ENCODE measurements at places on chromosomes 5 and 9.

DNA sequence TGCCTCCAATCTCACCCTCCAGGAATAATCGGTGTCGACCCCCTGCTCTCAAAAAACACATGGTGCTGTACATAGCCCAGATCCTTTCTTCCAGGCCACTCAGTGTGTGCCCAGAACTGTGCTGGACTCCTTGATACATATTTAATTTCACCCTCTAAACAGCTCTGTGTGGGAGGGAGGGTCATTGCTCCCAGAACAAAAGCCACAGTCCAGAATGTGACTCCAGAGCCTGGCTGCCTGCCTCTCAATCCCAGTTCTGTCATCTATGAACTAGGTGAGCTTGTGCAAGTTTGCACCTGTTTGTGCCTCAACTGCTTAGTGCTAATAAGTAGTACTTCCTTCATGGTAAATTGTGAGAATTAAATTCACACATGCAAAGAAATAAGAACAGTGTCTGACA lies 93.1 kb downstream of the GABBR2 start:
- no peak for DNase-seq

DNA sequence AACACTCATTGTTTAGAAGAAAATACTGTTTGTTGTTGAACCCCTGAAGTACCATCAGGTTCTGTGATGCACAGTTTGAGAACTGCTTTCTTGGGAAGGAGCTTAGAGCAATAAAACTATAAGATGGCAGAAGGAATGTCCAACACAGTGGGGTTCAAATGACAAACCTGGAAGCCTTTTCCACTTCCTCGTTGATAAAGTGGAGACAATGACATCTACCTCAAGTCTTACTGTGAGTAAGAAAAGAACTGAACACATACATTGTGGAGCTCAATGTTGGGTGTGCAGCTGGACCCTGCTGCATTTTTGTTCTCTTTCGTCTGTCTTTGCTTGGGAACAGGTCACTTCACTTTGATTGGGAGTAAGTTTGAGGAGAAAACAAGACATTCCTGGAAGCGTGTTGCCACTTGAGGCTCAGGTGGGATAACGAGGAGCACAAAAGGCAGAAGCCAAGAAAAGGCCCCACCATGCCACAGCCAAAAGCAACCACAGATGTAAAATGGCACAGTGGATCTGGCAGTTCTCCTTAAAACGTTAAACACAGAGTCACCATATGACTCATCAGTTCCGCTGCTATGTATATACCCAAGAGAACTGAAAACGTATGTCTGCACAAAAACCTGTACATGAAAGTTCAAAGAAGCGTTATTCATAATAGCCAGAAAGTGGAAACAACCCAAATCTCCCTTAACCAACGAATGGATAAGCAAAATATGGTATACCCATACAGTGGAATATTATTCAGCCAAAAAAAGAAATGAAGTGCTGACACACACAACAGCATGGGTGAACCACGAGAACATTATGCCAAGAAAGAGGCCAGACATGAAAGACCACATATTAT lies 42.9 kb upstream of the SUB1 start:
- DNase-seq: peak; percentile 61

DNA sequence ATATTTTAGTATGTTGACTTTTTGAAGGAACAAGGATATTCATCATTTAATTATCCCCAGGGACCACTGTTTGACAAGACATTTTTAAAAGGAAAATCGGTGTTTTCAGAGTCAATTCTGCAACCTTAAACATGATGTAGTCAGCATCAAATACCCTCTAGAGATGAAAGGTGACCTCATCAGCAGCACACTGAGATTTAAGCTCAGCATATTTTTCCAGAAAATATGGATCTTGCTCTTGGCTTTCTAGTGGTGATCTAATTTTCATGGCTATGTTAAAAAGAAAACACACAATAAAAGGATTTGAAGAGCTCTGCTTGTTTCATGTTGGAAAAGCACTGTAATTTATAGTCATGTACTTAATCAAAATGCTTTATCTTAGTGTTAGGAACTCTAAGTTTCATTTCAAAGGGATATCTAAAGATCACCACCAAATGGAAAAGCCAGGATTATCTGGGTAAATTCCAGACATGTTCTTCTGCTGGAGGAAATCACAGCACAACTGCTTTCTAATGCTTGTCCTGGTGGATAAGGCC lies 487.2 kb downstream of the ENC1 start:
- DNase-seq: no peak

DNA sequence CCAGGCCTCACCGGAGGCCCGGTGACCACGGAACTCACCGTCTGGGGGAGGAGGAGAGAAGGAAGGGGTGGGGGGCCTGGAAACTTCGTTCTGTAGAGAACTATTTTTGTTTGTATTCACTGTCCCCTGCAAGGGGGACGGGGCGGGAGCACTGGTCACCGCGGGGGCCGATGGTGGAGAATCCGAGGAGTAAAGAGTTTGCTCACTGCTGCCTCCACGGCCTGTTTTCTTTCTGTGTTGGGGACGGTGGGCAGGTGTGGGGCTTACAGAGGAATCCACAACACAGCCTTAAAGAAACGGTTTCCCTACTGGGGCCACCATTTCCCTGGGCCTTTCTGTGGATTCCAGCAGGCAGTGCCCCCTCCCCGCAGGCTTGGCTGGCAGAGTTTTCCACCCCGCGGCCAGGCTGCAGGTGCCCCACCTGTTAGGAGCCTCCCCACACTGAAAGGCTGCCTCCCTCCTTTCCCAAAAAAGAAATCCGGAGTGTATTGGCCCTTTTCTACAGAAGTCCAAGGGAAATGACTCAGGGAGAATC lies 80.8 kb downstream of the NTNG2 start:
- no peak for DNase-seq

DNA sequence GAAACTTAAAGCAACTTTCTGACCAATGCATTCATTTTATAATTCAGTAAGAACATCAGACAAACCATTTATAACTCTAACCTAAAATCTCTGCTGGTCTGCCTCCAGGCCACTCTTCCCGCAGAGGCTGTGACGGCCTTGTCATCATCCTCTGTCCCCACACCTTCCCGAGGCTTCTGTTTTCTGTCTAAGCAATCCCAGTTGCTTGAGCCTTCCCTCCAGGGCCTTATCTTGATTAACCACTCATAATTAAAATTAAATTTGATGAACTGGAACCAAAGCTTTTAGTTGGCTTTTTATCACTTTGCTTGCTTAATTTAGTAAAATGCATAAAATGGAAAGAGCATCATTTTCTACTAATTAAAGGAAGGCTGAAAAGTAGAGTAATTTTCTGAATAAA lies 312.4 kb downstream of the DIRAS2 start:
- no peak for DNase-seq

GRCh38 chr5:541539-542318 lies 17.5 kb upstream of the SLC9A3 start:
- no peak for DNase-seq

- DNase-seq: no peak
Observed at GRCh38 chr5:5371957-5372356, 50.5 kb upstream of the ICE1 start.

- no peak for DNase-seq
Observed at GRCh38 chr9:11701706-11702105, 991.5 kb upstream of the TYRP1 start.

- no peak for DNase-seq
Observed at GRCh38 chr5:147892696-147893296, 13.5 kb downstream of the C5orf46 start.

- DNase-seq: no peak
Observed at GRCh38 chr9:99360026-99360425, 137.9 kb downstream of the SEC61B start.

DNA sequence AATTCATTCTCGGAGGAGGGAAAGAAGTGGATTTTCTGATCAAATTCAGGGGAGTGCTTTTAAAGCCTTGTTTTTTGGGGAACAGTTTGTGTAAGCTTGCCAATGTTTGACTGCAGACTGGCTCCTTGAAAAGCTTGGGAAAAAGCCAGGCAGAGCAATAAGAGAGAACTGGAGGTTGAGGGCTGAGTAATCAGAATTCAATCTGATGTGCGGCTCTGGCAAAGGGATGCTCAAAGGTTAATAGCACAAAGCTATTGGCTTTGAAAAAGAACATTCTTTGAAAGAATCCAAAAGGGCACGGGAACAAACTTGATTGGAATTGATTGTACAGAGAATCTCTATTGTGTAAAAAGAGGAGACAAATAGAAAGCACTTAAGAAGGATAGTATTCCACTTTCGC lies 279.3 kb downstream of the YTHDC2 start:
- no peak for DNase-seq

DNA sequence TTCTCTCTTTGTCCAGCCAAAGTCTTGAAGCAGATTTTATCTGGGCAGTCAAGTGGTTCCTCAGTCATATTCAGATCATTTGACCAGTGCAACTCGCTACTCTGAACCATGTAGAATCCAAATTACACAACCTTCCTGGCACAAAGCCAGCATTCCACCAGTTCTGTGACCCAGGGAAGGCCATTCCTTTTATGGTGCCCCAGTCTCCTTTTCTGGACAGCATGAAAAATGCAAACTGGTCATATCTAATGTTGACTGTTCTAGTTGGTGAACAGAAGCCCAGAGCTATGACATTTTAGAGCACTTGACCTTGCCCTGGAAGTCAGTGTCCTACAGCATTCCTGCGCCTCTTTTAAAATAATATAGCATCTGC lies 364.6 kb downstream of the BRINP1 start:
- DNase-seq: no peak

DNA sequence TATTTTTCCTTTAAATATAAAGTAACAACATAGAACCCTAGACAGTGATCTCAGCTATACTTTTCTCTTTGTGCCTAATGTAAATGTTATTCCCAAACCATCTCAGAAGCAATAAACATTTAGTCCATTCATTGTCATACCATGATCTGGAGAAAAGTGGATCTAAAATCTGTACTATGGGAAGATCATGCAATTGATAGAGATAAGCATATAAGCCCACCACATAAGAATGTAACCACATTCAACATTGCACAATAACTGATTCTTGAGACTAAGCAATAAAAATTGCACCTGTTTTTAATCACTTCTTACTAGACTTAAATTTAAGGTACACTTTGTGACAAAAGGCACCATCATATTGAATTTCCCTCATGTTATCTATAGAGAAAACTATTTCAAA lies 1403.0 kb upstream of the C9orf72 start:
- DNase-seq: no peak

DNA sequence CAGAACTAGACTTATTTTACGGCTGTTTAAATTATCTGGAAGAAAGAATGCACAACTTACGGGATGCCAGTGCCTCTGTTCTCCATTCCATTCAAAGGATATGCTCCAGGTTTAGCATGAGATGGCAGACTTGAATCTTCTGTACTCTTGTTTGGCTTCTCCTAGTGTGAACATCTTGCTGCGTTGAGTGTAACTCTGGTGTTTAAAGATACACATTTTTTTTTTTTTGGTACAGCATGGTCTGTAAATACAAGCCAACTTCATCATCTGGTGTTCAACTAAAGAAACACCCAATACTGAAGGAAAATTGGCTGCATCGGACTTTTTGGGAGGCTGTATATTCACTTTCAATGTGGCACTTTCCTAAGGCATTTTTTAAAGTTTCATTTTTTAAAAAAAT lies 7.4 kb upstream of the MIER3 start:
- DNase-seq: no peak

- DNase-seq: peak; percentile 10
Observed at GRCh38 chr5:72194846-72195245, 87.6 kb downstream of the MAP1B start.

- DNase-seq: no peak
Observed at GRCh38 chr5:2266641-2267240, 384.0 kb upstream of the IRX4 start.

- no peak for DNase-seq
Observed at GRCh38 chr9:68496356-68496755, 44.3 kb downstream of the TMEM252 start.

DNA sequence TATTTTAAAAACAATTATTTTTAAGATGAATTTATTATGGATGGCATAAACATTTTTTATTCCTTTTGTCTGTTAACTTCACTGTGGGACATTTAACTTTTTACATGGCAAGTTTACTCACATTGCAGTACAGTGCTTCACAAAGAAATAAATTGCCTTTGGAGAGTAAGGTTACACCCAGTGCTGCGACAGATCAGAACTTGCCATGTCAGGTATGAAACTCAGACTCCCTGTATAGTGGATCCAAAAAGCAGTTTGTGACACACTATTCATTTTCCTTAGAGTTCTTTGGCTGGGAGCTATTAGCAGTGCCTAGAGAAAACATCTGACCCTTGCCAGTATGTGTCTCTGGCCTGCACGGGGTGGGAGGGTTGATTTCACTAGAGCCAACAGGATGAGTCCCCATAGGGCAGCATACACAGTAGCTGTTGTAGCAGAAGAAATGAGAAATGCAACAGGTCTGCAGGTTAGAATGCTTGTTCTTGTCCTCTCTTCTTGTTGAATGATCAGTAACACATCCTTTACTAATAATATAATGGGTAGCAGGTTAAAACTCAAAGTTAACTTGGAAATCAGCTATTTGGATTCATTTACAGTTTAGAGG lies 42.9 kb downstream of the STARD4 start:
- no peak for DNase-seq

GRCh38 chr5:141960449-141961323 lies 2.7 kb upstream of the PCDH12 start:
- peak; percentile 92 for DNase-seq
